RPMI7951 (cell line): ENCODE measurements at places on chromosomes 1 and 21. TPM values are rescaled to one million over a fixed set of nuclear protein-coding genes. Genes with fewer than 3 reads are reported as not detected.
A peak's percentile ranks its signal among the peaks of the same experiment; 100 is the strongest.

The C1orf87 gene
- not detected in 2 replicates for total RNA-seq

The OR2L5 gene
- total RNA-seq = not detected in 2 replicates

The LINGO4 gene
- total RNA-seq = not detected in 2 replicates

The MINDY1 gene
- total RNA-seq = 7.7 and 10.3 TPM in 2 replicates

The VSIG8 gene
- total RNA-seq = 0.20 TPM in 1 of 2 replicates, not detected in the other

DNA sequence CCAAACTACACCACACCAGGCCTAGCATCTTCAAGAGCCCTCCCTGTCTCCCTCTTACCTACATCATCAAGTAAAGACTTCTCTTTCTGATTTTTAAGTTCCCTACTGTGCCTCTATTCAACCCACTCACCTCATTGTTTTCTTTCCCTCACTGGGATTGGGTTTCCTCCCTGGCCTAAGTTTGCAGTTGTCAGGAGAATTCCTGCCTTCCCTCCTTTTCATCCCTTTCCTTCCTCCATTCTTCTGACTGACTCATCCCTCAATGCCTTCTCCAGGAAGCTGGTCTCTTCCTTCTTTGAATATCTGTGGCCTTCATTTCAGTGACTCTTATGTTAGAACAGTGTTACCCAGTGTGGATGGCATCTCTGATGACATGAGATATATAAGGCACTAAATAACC, 139.9 kb upstream of the KIAA0040 start:
- DNase-seq = no peak

DNA sequence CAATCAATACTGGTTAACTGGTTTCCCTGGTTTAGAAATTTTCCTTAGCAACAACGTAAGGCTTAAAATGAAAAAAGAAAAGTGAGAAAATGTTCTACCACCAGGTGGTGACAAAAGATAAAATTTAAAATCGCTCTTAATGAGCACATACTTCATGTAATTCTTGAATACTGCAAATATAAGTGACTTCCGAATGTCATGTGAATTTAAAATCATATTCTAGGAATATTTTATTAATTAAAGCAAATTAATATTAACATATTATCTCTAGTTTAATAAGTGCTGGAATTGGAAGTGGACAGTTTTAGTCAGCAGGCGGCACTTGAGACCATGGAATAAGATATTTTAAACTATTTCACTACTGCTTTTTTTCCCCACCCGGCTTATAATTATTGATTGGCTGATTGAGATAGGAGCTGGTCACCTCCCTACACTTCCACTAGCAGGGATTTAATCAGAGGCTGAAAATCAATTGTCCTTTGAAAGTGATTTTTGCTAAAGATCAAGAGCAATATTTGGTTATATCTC, 5.0 kb upstream of the ADAMTS1 start:
- DNase-seq = peak; percentile 49

GRCh38 chr1:152745289-152745704, 12.5 kb upstream of the KPRP start:
- peak; percentile 29 for DNase-seq

GRCh38 chr1:58358346-58358745, 188.2 kb downstream of the OMA1 start:
- DNase-seq = peak; percentile 33

GRCh38 chr1:187878883-187879282, 1050.1 kb downstream of the PLA2G4A start:
- no peak for DNase-seq

GRCh38 chr21:14888202-14888601, 176.6 kb downstream of the NRIP1 start:
- no peak for DNase-seq

GRCh38 chr1:73604211-73604610, 593.8 kb downstream of the LRRIQ3 start:
- DNase-seq = no peak

- DNase-seq = peak; percentile 100
Measured at GRCh38 chr1:235883261-235883927, 16.7 kb upstream of the LYST start.

- DNase-seq = peak; percentile 34
Measured at GRCh38 chr1:19512545-19512944, 27.2 kb upstream of the CAPZB start.

GRCh38 chr1:158107916-158108315, 72.8 kb upstream of the CD1D start:
- no peak for DNase-seq

GRCh38 chr21:45827302-45827692, 154.3 kb upstream of the COL6A1 start:
- DNase-seq = no peak

GRCh38 chr1:167223144-167224103, 2.7 kb downstream of the POU2F1 start:
- DNase-seq = peak; percentile 14

DNA sequence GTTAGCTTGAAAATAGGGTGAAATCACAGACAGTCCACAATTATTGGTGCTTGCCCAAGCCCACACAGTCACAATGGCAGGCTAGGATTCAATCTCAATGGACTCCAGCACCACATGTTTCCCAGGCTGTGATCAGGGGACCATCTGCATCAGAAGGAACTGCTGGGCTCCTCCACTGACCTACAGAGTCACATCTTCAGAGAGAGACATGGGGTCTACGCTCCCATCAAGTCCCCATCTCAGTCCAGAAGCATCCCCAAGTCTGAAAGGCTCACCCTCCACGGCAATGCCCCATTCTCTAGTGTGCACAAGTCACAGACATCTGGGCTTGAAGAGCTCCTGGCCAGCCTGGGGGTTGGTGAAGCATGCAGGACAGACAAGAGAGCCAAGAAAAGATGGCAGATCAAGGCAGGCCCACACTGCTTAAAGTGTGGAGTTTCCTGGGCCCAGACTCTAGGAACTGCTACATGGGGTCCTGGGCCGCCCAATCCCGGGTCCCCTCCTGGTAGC, 262.5 kb downstream of the NPHP4 start:
- DNase-seq = no peak

DNA sequence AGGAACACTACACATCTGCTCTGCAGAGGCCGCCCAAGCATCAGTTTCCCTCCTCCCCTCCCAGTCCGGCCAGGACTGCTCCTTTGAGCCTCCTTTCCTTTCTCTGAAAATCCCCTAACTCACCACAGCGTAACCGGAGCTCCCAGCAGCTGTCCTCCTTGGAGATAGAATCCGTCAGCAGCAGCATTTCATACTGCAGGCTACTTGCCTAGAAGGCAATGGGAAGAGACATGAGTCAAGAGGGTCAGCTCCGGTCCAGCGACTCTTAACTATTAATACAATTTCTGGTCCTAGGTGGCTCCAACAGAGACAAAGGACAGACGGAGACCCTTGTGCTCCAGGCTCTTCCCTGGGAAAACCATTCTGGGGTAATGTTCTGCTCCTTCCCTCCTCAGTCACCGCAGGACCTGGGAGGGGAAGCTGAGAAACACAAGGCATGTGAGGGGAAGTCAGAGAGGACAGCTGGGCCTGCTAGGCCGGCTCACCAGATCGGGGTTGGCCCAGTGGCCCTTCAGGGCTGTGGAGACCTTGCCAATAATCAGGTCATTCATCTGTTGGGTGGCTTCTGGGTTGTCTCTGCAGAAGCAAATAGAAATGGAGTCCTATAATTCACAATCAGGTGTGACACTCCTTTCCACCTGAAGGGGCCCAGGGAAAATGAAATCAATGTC, 99.7 kb downstream of the UBR4 start:
- DNase-seq = no peak

GRCh38 chr1:31487143-31487542, 74.1 kb downstream of the SERINC2 start:
- DNase-seq = no peak

- DNase-seq = peak; percentile 9
Measured at GRCh38 chr1:53992085-53992874, 25.7 kb downstream of the LDLRAD1 start.
